Activated CD8-positive, alpha-beta memory T cell treated with anti-CD3 and anti-CD28 coated beads for 24 hours (primary cell): ENCODE measurements at places on chromosomes 7 and 10.

- DNase-seq: no peak
These were observed 244.3 kb downstream of the PHF14 start for GRCh38 chr7:11217848-11218565.

- DNase-seq: peak; percentile 15
These were observed 161.9 kb upstream of the ZMIZ1 start for GRCh38 chr10:78906734-78907390.

- DNase-seq: no peak
These were observed 297.6 kb upstream of the PITRM1 start for GRCh38 chr10:3470191-3470590.

GRCh38 chr10:107701943-107702342 is 537.4 kb upstream of the SORCS1 start:
- no peak for DNase-seq

- no peak for DNase-seq
These were observed 145.3 kb upstream of the PRSS1 start for GRCh38 chr7:142603870-142604448.

GRCh38 chr10:103852189-103852711 is 3.1 kb downstream of the SH3PXD2A start:
- DNase-seq: no peak

- DNase-seq: no peak
These were observed 6.1 kb downstream of the GET4 start for GRCh38 chr7:882336-883035.

GRCh38 chr10:17092216-17092944 is 37.2 kb downstream of the CUBN start:
- no peak for DNase-seq

DNA sequence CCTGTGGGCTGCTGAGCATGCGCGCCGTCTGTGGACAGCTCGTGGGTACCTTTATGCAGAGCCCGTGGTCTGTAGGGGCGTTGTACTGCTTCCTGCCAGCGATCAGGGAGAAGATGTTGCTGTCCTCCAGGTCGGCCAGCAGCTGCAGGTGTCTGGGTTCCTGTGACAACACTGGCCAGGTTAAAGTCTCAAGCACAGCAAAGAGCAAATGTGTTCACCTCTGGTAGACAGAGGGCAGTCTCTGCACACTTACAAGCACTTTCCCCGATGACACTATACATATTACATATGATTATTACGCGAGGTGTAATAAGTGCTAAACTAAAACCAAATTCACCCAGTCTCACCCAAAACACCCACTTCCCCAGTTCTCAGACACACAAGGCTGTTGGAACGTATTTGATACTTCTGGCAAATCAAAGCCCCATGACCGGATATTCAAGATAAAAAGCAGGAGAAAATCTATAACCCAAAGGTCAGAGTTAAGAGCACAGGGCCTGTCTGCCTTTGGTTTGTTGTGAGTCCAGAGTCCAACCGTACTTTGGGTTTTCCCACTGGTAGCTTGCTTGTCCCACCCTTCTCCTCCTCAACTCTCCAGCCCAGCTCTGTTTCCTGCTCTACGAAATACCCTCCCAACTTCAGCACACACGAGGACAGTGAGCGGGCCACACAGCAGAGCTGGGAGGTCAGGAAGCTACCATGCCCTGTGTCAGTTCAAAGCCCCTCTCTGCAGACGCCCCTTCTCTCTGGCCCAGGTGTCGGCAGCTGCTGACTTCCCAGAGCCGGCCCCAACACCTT is 49.7 kb upstream of the DDC start:
- peak; percentile 56 for DNase-seq

DNA sequence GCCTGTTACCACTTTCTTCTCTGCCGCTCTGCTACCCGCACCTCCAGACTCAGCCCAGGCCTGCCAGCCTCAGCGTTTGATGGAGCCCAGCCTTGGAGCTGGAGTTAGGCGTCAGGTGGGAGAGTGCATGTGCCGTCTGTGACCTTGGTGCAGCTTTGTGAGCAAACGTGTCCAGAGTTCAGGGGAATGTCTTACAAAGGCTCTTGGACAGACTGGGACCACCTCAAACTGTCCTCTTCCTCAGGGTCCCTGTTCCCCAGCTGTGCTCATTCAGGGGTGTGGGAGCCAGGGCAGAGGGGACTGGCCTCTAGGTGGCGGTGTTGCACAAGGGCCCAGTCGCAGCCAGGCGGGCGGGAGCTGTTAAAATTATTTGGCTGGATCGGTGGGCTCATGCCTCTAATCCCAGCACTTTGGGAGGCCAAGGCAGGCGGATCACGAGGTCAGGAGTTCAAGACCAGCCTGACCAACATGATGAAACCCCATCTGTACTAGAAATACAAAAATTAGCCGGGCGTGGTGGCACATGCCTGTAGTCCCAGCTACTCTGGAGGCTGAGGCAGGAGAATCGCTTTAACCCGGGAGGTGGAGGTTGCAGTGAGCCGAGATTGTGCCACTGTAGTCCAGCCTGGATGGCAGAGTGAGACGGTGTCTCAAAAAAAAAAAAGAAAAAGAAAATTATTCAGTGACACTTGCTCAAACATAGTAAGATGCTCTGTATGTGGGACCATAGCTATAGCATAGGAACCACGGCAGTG is 89.2 kb downstream of the ADCY1 start:
- peak; percentile 47 for DNase-seq

- DNase-seq: no peak
These were observed 3.2 kb downstream of the CYP51A1 start for GRCh38 chr7:92131093-92131492.

DNA sequence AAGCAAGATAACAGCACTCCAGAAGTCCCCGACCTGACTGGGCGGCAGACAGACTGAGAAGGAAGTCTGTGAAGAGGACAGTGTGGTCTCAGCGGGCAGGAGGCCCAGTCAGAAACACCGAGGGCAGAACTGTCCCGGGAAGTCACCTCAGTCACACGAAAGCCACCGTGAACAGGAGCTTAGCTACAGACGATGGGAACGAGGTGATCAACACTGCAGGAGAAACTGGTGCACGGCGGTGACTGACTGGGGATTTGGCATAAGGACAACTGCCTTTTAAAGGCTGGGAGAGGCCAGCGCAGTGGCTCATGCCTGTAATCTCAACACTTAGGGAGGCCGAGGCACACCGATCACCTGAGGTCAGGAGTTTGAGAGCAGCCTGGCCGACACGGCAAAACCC is 217.8 kb downstream of the PTPRN2 start:
- no peak for DNase-seq

DNA sequence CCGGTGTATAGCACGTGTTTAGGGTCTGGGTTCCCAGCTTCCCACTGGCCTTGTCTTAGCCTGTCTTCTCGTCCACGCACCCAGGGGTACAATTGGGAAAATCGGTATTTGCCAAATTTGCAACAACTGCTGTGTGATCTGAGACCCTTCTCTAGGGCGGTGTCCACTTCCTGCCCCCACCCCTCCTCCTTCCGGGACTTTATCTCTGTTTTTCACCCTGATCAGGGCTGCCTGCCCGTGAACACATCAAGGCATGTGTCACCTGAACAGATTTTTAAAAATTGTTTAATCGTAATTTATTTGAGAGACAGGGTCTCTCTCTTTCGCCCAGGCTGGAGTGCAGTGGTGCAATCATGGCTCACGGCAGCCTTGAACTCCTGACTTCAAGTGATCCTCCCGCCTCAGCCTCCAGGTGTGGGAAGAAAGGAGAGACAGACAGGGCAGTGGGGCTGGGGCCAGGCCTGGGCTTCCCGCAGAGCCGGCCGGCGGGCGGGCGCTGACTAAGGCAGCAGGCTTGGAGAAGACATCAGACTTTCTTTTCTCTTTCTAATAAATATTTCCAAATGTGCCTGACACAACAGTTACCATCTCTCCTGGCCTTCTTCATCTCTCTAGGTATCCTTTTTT is 27.5 kb downstream of the ELFN1 start:
- DNase-seq: no peak

GRCh38 chr10:4234661-4235060 is 449.7 kb upstream of the KLF6 start:
- peak; percentile 65 for DNase-seq

- no peak for DNase-seq
These were observed 739 bp downstream of the MYPN start for GRCh38 chr10:68110027-68110426.

DNA sequence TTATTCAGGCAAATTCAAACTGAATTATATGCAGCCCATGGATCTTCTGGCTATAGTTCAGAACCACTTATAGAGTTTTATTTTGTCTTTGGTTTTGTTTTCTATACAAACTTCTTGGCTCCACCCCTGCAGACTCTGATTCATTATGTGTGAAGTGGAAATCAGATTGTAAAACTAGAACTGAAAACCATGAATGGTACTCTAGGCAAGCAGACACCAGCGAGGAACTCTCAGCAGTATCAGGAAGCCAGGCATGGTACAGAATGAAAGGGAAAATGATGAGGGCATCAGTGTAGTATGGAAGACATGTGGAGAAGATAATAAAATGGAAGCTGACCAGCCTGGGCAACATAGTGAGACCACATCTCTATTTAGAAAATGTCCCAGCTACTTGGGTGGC is 1026.9 kb upstream of the C7orf33 start:
- no peak for DNase-seq

DNA sequence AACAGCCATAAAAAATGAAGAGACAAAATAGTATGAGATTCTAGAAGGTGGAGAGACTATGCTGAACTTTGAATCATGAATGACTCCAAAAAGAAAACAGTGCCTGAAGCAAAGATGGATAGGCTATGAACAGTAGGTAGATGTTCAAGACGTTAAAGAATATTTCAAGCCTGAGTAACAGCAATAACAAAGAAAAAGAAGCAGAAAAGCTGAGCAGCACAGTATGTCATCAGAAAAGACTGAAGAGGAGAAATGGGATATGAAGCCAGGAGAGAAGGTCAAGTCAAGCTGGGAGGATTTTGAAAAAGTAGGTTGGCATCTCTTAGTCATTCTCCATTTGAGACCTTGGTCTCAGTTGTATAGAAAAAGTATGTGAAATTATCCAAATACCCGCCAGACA is 484.4 kb downstream of the SORCS1 start:
- DNase-seq: no peak

DNA sequence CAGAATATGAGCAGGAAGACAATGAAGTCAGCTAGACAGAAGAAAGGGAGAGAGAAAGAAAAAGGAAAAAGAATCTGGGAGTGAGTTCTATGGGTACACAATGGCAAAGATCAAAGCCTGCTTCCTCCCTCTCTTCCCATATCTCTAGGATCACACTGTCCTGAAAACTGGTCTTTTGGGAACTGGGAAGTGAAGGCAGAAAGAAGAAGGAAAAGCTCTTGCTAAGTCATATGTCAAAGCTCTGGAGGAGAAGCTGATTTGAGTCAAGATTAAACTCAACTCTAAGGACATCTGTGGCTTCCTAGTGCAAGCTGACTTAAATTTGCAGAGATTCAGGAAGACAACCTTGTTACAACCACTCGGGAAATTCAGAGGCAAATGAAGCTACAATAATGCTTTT is 147.5 kb downstream of the DOCK4 start:
- no peak for DNase-seq

- DNase-seq: no peak
These were observed 92.9 kb downstream of the SVOPL start for GRCh38 chr7:138608275-138608674.

GRCh38 chr7:159179241-159179640 is 34.6 kb upstream of the VIPR2 start:
- DNase-seq: no peak

GRCh38 chr10:59243611-59244195 is 67.3 kb downstream of the PHYHIPL start:
- DNase-seq: no peak

GRCh38 chr7:133775201-133775600 is 351.9 kb upstream of the LRGUK start:
- DNase-seq: no peak

GRCh38 chr10:23391821-23392220 is 47.1 kb upstream of the OTUD1 start:
- DNase-seq: no peak

DNA sequence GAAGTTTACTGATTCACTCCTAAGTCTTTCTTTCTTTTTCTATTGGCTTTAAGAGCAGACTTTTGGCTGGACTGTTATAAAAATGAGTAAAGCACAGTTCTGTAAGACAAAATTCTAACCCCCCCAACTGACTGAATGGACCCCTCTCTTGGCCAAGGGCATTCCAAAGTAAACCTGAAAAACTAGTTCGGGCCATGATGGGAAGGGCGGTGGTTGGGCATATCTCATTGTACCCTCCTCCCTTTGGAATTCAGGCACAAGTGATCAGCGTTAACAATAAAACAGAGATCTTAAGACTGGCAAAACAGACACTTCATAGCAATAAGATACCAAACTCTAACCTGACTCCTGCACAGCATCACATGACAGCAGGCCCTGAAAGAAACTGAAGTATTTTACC is 6.1 kb upstream of the KIF20B start:
- DNase-seq: no peak

- DNase-seq: no peak
These were observed 84.0 kb upstream of the KLF6 start for GRCh38 chr10:3869036-3869435.
